IMR-90 (cell line): ENCODE measurements at places on chromosomes 16 and 17. TPM values are rescaled to one million over a fixed set of nuclear protein-coding genes. Genes with fewer than 3 reads are reported as not detected.

KRTAP4-1 gene
- total RNA-seq = not detected in 2 replicates

TBC1D3K gene
- total RNA-seq = not detected in 2 replicates

MT1F gene
- not detected in 2 replicates for total RNA-seq

PRSS21 gene
- total RNA-seq = not detected in 2 replicates

SLC6A2 gene
- not detected in 2 replicates for total RNA-seq

SEPTIN1 gene
- not detected in 2 replicates for total RNA-seq

FOXK2 gene
- total RNA-seq = 12.5 and 16.1 TPM in 2 replicates

ARHGDIG gene
- 0.36 TPM in 1 of 2 replicates, not detected in the other for total RNA-seq

KRTAP4-6 gene
- not detected in 2 replicates for total RNA-seq

HLF gene
- 0.18 TPM in 1 of 2 replicates, not detected in the other for total RNA-seq

DNAH17 gene
- total RNA-seq = not detected in 2 replicates

ABCC1 gene
- total RNA-seq = 34.4 and 39.4 TPM in 2 replicates

ABCC6 gene
- 0.36 and 0.56 TPM in 2 replicates for total RNA-seq

MT4 gene
- not detected in 2 replicates for total RNA-seq

KRT39 gene
- total RNA-seq = not detected in 2 replicates

NPIPB13 gene
- total RNA-seq = 0.28 and 0.54 TPM in 2 replicates

MAF gene
- total RNA-seq = under 0.01 TPM in 2 replicates
